ENCODE measurements at places on chromosomes 12 and 14.

- DNase-seq, result no peak
- no peaks in the 10 kb centered on the region for H3K36me3 ChIP-seq
- H3K4me3 ChIP-seq, result no peak overlapping the region
- no peak overlapping the region for H3K27ac ChIP-seq
- H3K27me3 ChIP-seq, result no peaks in the 10 kb centered on the region
These were observed 68.0 kb upstream of the AMIGO2 start for GRCh38 chr12:47147739-47148138.

GRCh38 chr14:105064721-105065143 is 498 bp downstream of the GPR132 start:
- peak; percentile 88 for DNase-seq
- H3K27me3 ChIP-seq, result no peaks in the 10 kb centered on the region
- H3K27ac ChIP-seq, result peak overlapping the region; percentile 48
- no peaks in the 10 kb centered on the region for H3K36me3 ChIP-seq

GRCh38 chr12:71321130-71321529 is 118.5 kb upstream of the LGR5 start:
- no peak for DNase-seq
- no peaks in the 10 kb centered on the region for H3K36me3 ChIP-seq
- H3K4me3 ChIP-seq, result no peak overlapping the region
- H3K27ac ChIP-seq, result no peak overlapping the region

- H3K4me3 ChIP-seq, result peak overlapping the region; percentile 57
- H3K27ac ChIP-seq, result no peak overlapping the region
- H3K36me3 ChIP-seq, result no peaks in the 10 kb centered on the region
- peaks cover 69% of the 10 kb centered on the region for H3K27me3 ChIP-seq
- no peak for DNase-seq
- peaks cover 4% of the 10 kb centered on the region for H3K4me1 ChIP-seq
These were observed 469 bp upstream of the LRFN5 start for GRCh38 chr14:41606282-41606531.

GRCh38 chr12:73659802-73660201 is 877.8 kb upstream of the ATXN7L3B start:
- H3K36me3 ChIP-seq, result no peaks in the 10 kb centered on the region
- H3K4me3 ChIP-seq, result no peak overlapping the region
- H3K27ac ChIP-seq, result no peak overlapping the region
- DNase-seq, result no peak
